EL (cell line): ENCODE measurements at places on chromosomes 3 and 15.

DNA sequence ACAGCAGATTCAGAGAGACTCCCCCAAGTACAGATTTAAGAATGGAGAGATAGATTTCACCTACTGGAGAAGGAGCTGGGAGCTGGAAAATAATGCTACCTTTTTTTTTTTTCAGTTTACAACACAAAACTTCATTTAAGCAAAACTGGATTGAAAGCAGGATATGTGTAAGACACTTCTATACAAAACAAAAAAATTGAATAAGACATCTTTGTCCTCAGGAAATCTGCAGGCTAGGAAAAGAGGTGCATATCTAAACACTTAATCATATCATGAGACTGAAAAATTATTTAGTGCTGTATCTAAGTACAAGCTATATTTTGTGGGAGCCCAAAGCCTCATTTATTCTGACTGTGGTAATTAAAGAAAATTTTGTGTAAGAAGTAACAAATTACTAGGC is 516.1 kb downstream of the ZIC1 start:
- DNase-seq, result no peak

GRCh38 chr15:77513226-77513625 is 92.5 kb downstream of the HMG20A start:
- no peak for DNase-seq

DNA sequence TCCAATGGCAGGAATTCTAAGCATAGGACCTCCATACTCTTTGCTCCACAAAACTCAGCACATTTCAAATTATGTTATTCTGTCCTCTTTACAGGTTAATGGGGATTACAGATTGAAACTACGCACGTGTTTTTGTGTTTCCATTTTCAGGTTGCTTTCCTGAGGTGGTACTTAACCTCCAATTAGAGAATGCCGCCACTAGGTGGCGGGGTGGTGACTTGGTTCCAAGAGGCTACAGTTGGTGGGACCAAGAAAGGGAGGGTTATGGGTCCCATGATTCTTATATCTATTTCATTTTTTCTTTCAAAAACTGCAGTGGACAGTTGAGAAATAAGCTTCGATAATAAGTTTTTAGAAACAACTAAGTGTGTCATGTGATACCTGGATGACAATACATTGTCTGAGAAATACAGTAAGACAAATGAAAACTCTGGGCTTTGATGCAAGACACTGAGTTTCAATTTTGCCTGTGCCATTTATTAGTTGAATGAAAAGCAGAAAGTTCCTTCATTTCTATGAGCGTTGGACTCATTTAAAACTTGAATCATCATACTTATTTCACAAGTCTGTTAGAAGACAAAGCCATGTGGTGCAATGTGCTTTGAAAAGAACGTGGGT is 539.0 kb downstream of the FGF12 start:
- DNase-seq, result peak; percentile 37

- DNase-seq, result no peak
Measured at GRCh38 chr3:119774444-119774843, 7.5 kb upstream of the NR1I2 start.

DNA sequence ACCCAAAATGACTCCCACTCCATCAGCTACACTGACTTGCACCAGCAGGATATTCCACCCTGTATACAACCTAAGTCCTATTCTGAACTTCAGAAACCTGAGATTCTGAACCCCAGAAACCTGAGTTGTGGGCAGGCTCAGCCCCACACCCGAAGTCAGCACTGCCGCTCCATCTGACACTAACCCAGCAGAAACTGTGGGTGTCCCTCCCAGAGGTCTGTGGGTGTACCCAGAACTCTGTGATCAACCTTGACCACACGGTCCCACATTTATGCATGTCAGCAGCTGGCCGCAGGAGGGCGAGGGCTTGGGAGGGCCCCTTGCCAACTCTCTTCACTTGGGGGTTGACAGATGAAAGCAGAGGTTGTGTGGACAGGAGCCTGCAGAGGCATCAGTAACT is 9.3 kb downstream of the OXTR start:
- DNase-seq, result no peak

DNA sequence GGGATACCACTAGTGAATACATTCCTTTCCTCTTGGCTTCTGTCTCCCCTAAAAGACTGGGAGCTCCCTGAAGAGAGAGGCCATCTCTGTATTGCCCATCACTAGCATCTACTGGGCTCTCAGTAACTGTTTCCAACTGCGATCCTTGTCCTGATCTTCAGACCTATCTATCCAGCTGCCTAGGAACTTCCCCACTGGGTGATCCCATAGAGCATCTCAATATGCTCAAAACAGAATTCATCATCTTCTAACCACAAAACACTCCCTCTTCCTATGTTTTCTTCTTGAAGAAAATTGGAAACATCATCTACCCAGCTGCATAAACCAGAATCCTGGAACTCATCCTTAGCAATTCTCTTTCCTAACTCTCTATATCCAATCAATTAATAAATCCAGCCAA is 54.6 kb downstream of the PLD1 start:
- DNase-seq, result no peak
